NCI-H1436 treated with DMSO at 0.1 percent for 48 hours (cell line): ENCODE measurements at places on chromosomes 12 and 14.

- no peak for DNase-seq
These were observed 66.3 kb upstream of the NCOR2 start for GRCh38 chr12:124633365-124634362.

GRCh38 chr14:86442135-86442534 lies 912.2 kb downstream of the FLRT2 start:
- no peak for DNase-seq

GRCh38 chr12:130245251-130245650 lies 83.0 kb downstream of the FZD10 start:
- DNase-seq: no peak

DNA sequence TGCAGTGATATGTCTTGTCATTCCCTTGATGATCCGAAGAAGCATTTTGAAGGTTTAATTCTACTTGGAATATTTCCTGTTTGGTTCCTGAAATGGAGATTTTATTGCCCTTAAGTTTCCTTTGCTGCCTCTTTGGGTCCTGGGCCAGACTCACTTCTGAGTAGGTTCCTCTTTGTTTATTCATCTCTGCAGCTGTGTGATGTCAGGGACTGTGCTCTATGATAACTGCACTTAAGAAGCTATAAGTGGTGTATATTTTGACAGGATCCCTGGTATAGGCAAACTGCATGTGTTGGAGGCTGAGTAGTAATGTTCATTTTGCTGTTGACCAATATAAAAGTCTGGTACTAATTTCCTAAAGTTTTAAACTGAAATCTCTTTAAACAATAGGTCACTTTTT lies at the start of gene KLRC4:
KLRC4 (minus strand) TSS at position 366 of the 400 bp plus-strand sequence; CDS start at position 184, 182 bp downstream.
- DNase-seq: no peak

DNA sequence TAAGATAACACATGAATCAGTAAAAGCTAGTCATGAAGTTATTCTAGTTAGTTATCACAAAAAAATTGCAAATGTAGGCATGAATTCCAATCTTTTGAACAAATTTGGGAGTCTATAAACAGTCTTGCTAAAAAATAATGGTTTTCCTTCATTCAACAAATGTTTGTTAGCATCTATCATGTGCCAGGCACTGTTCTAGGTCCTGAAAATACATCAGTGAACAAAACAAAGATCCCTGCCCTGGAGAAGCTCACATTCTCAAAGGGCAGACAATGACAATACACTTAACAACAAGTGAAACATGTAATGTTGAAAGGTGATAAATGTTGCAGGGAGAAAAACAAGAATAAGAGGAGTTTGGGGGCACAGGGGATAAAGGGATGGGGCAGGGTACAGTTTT lies 86.9 kb downstream of the OTX2 start:
- DNase-seq: no peak

GRCh38 chr12:58367041-58367440 lies 425.7 kb downstream of the ATP23 start:
- DNase-seq: no peak

GRCh38 chr14:85090681-85091080 lies 439.3 kb upstream of the FLRT2 start:
- no peak for DNase-seq

GRCh38 chr12:127685491-127685890 lies 581.5 kb upstream of the TMEM132C start:
- no peak for DNase-seq

GRCh38 chr12:34397591-34398365 lies 375.5 kb downstream of the ALG10 start:
- DNase-seq: no peak

- DNase-seq: no peak
These were observed 32.4 kb downstream of the PITPNM2 start for GRCh38 chr12:123118497-123118896.

DNA sequence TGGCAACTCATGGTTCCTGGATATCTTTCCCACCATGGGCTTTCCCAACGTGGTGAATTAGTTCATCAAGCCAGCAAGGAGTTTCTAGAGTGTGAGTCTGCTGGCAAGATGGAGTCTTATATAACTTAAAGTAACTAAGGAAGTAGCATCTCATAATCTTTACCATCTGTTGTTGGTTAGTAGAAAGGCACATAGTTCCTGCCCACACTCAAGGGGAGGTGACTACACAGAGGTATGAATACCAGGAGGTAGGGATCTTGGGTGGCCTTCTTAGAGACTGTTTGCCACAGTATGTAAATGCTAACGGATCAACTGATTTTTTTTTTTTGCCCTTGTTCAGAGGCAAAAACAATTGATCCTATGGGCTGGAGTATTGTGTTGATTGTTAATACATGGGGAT lies 446.9 kb downstream of the ATP23 start:
- DNase-seq: no peak

GRCh38 chr14:59852350-59852749 lies 18.2 kb downstream of the RTN1 start:
- DNase-seq: no peak

GRCh38 chr12:89540586-89540985 lies 14.7 kb upstream of the POC1B start:
- DNase-seq: no peak
